ENCODE measurements at places on chromosomes 11 and 22. TPM values are rescaled to one million over a fixed set of nuclear protein-coding genes. Genes with fewer than 3 reads are reported as not detected.

DNA sequence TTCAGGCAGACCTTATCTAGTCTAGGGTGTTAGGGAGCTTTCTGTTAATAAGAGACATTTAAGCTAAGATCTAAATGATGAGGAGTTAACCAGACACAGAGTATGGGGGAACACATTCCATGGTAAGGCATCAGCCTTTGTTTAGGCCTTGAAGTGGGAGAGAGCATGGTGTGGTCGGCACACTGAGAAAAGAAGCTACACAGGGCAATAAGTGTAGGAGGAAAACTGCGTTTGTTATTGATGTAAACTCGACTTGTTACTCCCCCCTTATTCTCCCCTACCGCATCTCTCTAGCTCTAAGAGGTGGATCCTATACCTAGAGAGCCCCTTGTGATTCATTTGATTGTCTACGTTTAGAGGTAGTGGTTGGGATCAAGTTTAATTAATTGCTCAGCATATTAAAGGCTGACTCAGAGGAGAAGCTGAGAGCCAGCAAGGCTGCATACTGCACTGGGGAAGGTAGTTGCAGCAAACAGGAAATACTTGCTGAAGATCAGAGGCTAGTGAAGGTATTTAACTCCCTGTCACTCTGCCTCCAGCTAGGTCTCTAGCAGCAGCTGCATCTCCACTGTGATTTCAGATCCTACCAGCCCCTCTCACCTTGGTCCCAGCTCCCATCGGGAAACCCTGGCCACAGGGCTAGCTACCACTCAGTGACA is 86.8 kb upstream of the TEAD1 start:
- no peak for DNase-seq

DNA sequence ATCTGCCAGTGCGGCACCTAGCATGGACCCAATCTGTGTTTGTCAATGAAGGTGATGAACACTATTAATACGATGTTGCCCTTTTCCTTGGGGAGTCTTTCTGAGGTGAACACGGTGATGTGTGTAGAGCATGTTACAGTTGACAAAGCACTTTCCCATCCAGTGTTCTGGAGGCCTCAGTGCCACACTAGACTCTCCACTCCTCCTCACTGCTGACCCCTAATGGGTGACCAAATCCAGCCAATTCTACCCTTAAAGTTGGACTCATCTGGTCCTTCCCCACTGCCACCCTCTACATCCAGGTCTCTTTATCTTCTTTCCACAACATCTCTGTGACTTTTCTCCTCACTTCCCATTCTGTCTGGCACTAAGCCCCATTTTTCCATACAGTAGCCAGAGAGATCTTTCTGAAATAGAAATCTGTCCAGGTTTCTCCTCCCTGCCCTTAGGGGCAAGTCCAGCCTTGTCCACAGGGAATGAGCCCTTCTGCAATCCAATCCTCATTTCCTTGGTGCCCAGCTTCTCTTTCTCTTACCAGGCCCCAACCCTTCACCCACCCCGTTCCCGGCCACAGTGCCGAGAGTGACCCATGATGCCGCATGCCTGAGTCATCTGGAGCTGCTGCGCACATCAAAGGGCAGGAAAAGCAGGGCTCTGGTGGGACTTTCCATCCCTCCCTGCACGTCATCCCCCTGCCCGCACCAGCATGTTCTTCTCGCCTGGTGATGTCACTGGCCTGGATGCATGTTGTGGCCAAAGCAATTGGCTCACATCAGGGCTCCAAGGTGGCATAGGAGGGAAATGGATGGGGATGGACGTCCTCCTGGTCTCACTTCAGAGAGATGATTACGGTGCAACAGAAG is 64.2 kb downstream of the RASSF10 start:
- DNase-seq = no peak

- no peak for DNase-seq
Measured at GRCh38 chr22:19831016-19831415, 23.7 kb downstream of the GNB1L start.

GRCh38 chr11:134207538-134208239 is 16.1 kb downstream of the NCAPD3 start:
- DNase-seq = no peak

GRCh38 chr11:24593332-24593731 is 96.5 kb downstream of the LUZP2 start:
- no peak for DNase-seq

DNA sequence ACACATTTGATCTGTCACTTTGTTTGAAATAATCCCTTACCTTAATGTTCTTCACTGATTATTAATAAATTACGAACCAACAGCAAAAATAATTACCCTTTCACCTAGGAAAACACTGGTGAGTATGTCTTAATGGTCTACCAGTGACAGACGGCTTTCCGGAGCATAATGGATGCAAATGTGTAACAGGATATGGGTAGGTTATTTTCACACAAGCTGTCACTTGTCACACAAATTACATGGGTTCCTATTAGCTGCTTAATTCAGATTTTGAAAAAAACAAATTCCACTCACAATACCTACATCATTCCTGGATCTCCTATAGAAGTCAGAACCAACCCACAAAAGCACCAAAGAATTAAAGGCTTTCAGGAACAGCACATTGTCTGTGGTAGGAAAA is 127.9 kb downstream of the WT1 start:
- DNase-seq = no peak

- no peak for DNase-seq
Measured at GRCh38 chr11:34331736-34332135, 26.1 kb downstream of the ABTB2 start.

GRCh38 chr11:69088676-69089146 is 40.0 kb downstream of the TPCN2 start:
- DNase-seq = no peak

DNA sequence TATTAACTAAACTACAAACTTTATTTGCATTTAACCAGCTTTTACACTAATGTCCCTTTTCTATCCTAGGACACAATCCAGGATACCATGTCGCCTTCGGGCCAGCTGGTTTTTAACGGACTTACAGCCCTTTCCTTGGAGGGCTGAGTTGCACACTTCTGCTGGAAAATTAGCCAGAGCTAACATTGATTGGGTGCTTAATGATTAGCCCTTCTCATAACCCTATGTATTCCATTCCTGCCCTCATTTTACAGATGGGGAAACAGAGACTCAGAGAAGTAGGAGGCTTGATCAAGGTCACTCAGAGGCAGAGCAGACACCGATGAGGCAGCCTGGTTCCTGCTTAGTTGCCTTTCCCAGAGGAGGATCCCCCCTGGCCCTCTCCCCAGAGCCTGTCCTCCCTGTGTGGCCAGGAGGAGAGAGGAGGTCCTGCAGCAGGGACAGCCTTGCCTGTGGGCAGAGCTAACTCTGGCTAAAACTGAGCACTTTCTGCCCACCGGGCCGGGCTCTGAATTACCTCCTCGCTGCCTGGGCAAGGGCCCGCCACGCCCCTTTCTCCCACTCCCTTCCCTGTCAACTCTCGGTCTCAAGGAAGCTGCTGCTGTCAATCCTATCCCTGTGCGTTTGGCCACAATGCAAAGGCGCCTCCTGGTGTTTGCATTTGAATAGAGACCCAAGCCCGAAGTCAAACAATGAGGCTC is 59.6 kb upstream of the PAX6 start:
- DNase-seq = no peak

DNA sequence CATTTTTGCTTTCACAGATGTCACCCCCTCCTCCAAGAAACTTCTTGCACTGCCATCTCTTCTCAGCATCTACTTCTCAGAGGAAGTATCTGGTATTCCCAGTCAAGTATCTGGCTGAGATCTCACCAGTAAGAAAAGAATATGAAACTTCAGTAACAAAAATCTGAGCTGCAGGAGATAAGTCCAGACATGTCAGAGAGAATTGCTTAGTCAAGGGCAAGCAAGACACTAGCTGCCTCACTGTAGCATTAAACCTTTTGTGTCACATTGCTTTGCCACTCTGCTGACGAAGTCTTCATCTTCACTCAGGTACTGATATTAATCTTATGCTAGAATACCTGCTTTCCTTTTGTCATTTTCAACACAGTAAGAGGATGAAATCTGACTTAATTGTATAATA is 70.6 kb upstream of the ZC3H12C start:
- DNase-seq = no peak

- DNase-seq = no peak
Measured at GRCh38 chr11:21229224-21229623, 559.8 kb downstream of the NELL1 start.

GRCh38 chr11:102883141-102883540 is 8.4 kb upstream of the MMP12 start:
- no peak for DNase-seq

DNA sequence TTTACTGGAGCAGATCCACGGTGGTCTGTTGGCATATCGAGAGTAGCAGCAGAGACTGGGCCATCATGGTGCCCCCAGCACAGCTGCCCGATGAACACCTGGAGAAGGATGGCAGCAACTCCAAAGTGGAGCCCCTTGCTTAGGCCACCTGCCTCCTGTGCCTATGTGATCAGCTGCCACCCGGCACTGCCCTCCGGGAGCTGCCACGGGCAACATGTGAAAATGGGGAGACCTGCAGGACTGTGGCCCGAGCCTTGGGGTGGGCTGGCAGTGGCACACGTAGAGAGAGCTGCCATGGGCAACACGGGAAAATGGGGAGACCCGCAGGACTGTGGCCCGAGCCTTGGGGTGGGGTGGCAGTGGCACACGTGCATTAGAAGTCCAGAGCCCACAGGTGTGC is 3.1 kb downstream of the FXYD2 start:
- peak; percentile 43 for DNase-seq

DNA sequence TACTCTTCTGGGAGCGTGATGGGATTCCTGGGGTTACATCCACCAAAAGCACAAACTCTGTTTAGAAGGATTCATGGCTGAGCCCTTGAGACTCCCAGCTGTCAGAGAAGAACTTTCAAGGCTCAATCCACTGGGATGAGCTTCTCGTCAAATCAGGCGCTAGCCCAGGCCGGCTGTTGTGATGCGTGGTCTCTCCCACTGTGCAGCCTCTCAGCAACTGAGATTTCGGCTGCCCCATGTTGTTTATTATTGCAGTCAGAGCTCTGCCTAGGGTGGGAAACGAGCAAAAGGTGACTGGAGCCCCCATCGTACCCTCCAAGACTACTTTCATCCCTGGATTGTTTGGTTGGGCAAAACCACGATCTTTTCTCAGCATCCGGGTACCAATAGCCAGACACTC is 251.6 kb downstream of the ETS1 start:
- DNase-seq = no peak

Gene HBG1
- not detected for total RNA-seq

Gene GRAMD1B
- total RNA-seq = 4.8 TPM

Gene OR4D5
- total RNA-seq = not detected

Gene ELFN2
- 0.72 TPM for total RNA-seq

Gene BSX
- total RNA-seq = not detected

Gene C11orf91
- total RNA-seq = 1.5 TPM

Gene OR5T1
- total RNA-seq = not detected

Gene OR2AG1
- total RNA-seq = not detected

Gene SERPING1
- total RNA-seq = 490 TPM

Measured in upper lobe of right lung (tissue), 1 donor.